Lung (tissue), 17 donors: ENCODE measurements at places on chromosomes 16 and 17.

DNA sequence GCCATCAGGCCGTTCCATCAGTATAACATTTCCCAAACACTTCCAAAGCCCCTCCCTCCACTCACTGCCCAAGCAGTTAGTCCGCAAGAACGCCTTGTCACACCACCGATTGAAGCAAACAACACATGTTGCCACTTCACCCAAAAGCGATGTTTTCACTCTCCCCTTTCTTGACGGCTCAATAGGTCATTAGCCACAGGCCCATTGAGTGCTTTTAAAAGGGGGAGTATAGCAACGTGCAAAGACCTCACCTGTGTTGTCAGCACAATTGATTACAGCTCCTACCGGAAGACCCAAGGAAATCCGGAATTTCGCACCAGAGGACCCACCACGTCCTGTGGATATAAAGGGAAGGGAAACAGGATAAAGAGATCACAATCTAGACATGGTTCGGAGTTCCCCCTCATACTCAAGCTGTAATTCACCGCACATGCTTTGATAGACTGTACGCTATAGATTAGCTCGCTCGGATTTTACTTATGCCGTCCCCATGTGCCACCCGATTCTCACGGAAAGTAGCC is 690 bp downstream of the RPL23 start:
- DNase-seq, result peak; percentile 36

DNA sequence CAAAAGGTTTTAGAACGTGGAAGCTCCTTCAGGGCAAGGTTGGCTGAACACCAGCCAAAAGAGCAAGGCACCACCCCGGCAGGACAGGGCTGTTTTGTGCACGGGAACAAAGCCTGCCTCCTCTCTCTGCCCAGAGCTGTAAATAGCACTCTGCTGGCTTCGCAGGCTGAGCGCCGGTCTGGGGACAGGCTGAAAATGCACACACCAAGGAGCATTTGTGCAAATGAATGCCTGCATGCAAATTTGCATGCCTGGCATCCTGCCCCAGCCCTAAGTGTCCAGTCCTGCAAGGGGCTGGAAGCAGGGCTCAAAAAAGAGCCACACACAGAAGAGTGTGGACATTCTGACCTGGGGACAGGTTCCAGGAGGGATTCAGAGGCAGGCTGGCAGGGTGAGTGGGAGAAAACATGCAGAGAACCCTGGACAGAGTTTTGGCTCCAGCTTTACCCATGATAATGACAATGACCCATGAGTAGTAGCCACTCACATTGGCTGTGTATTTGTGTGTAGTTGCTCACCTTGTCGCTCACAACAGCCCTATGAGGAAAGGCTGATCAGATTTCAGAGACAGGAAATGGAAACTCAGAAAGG is 11.7 kb downstream of the ABAT start:
- DNase-seq, result no peak

DNA sequence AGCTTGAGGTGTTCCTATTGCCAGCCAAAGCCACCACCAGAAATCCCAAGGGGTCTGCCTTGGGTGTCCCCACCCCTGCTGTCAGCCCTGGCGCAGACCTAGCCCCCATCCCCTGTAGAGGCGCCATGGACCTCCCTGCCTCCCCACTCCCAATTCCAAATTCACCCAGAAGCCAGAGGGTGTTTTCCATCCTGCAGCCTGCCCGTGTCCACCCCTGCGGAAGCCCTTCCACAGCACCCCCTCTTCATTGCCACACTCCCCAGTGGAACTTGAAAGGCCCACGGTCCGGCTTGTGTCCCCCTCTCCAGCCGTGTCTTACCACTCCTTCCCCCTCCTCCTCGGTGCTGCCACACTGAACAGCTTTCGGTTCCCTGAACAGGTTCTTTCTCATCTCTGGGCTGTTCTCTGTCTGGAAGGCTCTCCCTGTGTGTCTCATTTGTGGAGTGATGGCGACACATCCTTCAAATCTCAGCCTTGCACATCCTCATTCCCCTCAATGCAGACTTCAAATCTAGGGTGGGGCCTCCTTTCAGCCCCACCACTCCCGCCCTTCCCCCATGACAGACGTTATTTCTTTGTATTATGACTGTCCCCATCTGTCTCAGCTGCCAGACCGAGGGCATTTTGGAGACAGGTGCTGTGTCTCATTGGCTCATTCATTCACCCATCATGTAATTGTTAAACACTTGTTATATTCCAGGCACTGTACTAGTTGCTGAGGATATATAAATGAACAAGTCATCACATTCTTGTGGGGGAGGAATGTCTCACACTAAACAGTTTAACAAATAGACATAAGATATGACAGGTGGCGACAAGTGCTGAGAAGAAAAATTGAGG is 36.3 kb downstream of the ADGRG5 start:
- DNase-seq, result no peak

DNA sequence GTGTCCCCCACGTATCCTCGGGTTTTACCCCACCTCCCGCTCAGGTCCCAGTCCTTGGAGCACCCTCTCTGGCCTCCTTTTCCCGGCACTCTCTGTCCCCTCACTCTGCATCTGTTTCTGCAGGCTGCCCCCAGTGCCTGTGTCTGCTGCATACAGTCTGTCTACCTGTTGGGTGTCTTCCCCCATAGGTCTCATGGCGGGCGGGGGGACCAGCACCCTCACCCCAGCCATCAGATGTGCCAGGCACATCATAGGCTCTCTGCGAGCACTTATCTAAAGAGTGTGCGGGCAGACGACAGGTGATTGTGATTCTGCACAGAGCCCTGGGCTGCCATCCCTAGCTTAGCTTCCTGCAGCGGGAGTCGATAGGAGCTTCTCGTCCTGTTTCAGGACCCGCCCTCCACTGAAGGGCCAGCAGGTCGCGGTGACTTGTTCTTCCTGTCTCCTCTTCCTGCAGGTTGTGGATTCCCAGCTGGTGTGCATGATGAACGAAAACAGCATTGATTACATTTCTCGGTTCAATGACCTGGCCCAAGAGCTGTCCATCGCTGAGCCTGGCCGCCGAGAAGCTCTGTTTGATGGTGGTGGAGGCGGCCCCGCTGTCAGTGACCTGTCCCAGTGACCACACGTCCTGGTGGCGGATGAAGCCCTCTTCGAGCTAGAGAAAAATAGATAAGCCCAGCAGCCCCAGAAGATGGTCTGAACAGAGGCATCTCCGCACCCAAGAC is 4.5 kb upstream of the JPT2 start:
- no peak for DNase-seq

DNA sequence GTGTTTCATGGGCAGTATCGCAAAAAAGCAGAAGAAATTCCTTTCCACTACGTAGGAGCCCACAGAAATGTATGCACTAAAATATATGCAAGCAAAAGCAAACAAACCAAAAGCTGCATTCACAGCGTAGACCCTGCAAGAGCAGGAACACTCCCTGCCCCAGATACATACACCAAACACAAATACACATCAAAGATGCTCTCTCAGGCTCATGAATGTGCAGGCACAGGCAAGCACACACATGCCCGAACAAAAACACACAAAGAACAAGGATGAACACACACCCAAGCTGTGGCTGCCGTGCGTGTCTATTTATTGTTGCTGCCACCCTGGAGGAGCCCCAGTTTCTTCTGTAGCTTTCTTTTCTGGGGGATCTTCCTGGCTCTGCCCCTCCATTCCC is 1.7 kb downstream of the NUPR1 start:
- peak; percentile 6 for DNase-seq

- DNase-seq, result peak; percentile 12
Measured at GRCh38 chr16:27436921-27437650, 35.1 kb downstream of the IL21R start.

- DNase-seq, result no peak
Measured at GRCh38 chr17:21522755-21523336, 146.7 kb downstream of the KCNJ12 start.
